ENCODE measurements at places on chromosomes 1 and 21.

DNA sequence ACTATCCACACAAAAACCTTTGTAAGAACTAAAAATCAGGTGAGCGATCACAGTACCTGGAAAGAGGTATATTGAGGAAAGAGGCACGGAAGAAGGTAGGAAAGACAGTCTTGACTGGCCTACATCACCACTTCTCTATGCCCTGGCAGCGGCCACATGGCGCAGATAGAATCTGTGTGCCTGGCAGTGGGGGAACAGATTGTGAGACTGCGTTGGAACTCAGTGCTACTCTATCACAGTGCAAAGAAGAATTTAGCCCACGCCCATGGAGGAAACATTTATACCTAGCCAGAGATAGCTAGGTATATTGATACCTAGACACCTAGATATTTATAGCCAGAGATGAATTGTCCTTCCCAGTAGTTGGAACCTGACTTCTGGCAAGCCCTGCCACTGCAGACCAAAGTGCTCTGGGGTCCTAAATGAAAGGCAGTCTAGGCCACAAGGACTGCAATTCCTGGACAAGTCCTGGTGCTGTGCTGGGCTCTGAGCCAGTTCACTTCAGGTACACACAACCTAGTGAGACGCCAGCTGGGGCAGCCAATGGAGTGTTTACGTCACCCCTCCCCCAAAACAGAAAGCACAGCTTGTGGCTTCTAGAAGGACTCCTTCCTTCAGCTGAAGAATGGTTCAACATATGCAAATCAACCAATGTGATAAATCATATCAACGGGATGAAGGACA is 51.9 kb downstream of the DHX9 start:
- no peak for DNase-seq

- DNase-seq: no peak
Observed at GRCh38 chr1:178133239-178133989, 39.5 kb downstream of the RASAL2 start.

DNA sequence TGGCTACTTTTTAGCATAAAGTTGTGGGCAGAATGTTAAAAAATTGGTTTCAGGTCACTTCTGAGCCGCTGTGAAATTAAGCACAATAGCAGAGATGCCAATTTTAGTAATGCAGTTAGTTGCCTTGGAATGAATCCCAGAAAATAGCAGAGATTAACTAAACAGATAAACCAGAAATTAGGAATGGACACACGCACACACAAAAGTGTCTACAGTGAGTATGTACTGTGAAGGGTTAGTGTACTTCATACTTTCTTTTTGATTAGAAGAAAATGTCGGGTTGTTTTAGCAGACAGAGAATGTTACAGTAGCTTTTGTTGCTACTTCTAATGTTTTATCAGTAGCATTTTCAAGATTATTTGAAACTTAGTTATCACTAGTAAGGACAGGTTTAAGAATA is 106.7 kb downstream of the LEPR start:
- DNase-seq: no peak

- no peak for DNase-seq
Observed at GRCh38 chr1:73593804-73594203, 604.2 kb downstream of the LRRIQ3 start.

DNA sequence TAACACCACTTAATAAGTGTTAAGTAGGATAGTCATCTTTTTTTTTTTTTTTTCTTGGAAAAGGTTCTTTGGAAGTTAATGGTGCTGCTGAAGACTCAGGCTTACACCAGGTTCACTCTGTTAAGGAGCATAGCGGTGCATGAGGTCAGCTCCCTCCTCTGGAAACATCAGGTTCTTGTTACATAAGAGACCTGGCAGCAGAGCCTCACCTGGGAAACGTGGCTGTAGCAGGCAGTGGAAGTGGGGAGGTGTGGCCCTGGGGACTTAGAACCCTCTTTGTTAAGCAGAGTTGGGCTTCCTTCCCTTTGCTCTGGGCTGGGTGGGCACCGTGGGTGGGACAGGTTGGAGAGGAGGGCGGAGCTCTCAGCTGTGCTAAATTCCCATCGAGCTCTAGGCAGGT is 104.1 kb downstream of the CNIH3 start:
- no peak for DNase-seq

DNA sequence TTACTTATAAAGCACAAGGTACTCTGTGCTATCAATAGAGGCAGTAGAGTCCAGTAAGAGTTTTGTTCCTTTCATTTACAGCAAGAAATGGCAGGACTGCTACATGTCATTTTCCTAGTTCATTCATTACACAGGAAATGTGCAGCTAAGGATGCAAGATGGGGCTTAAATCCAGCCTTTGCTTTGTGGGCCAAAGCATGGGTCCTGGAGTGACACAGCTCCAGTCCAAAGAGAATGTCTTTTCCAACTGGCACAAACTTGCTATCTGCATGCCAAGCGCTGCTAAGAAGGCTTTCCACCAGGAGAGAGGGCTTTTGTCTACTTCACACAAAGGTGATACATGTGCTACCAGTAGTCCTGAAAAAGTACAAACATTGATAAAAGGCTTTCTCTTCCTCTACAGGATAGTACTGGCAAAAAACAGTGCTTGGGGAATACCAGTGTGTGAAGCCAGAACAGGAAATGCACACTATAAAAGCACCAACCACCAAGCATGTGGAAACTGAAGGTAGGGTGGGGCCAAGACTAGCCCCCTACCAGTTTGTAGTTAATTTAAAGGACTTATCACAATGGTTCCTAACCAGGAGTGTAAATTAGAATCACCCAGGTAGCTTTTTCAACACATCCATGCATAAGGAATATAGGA is 68.7 kb downstream of the ARID4B start:
- DNase-seq: no peak

DNA sequence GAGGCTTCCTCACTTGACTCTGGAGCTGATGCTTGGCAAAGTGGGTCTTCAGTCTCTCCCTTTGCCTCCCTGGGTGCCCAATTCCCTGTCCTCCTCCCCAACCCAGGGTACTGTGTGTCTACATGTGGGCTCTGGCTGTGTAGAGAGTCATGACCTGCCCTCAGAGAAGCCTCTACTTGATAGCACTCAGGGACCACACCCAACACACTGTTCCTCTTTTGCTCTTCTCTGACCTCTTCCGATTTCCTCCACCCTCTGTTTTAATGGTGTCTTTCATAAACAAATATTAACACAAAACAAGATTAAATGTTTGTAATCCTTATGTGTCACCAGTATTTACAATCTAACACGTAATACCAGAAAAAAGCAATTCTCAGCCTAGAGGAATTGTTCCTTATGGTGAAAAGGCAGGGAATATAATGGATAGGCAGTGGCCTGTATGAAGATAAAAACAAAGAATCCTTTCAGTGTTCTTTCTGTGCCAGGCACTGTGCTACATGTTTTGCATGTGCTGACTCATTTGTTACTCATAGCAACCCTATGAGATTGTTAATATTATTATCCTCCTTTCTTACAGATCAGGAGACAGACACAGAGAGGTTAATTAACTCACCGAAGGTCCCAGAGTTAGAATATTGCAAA is 58.2 kb downstream of the HSD3B1 start:
- no peak for DNase-seq

GRCh38 chr1:17654519-17654918 is 100.6 kb upstream of the ACTL8 start:
- DNase-seq: no peak

DNA sequence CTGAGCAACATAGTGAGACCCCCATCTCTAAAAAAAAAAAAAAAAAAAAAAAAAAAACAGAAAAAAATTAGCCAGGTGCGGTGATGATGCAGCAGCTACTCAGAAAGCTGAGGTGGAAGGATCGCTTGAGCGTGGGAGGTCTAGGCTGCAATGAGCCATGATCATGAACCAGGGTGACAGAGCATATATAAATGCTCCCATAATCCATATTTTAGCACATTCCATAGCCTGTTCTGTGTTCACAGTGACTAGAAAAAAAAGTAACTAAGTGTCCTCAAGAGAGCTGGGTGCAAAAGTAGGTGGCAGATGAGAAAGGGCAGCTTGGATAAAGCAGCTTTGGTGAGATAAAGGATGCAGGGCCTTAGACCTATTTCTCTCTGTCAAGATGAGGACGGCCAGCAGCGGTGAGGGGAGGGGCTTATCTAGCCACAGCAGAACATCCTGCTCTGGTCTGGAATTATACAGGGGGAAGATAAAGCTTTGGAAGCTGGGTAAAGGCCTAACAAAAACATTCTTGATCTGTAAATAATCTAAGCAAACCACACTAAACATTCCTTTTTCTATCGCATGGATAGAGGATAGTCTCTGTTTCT is 205.3 kb downstream of the DAB1 start:
- DNase-seq: no peak

GRCh38 chr1:67404212-67404620 is 26.0 kb downstream of the SERBP1 start:
- no peak for DNase-seq

GRCh38 chr1:212241501-212241900 is 43.7 kb upstream of the PPP2R5A start:
- DNase-seq: no peak

DNA sequence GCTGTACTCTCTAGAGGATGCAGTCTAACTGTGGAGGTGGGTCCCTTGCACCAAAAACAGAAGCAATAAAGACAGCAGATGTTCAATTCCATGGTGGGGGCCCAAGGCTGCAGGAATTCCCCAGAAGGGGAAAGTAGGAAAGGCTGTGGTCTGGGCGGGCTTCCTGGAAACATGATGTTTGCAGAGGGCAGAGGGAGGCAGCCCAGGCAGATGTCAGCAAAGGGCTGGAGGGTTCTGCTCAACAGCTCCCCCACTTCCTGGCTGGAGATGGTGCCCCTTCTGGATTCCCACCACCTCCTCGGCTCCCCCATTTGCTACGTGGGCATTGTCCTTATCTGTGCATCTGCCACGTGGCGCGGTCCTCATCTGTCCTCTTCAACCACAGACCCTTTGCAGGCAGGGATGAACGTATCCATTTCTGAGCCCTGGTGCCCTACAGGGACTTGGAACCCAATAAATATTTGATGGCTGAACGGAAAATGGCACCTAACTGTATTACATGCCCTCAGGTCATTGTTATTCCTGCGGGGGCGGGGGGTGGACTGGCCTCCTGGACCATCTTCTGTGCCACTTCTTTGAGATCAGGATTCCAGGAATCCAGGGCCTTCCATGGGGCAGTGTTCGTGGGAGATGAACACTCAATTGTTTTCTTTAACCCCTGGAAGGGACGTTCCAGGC is 8.4 kb upstream of the GUCA2B start:
- DNase-seq: no peak

DNA sequence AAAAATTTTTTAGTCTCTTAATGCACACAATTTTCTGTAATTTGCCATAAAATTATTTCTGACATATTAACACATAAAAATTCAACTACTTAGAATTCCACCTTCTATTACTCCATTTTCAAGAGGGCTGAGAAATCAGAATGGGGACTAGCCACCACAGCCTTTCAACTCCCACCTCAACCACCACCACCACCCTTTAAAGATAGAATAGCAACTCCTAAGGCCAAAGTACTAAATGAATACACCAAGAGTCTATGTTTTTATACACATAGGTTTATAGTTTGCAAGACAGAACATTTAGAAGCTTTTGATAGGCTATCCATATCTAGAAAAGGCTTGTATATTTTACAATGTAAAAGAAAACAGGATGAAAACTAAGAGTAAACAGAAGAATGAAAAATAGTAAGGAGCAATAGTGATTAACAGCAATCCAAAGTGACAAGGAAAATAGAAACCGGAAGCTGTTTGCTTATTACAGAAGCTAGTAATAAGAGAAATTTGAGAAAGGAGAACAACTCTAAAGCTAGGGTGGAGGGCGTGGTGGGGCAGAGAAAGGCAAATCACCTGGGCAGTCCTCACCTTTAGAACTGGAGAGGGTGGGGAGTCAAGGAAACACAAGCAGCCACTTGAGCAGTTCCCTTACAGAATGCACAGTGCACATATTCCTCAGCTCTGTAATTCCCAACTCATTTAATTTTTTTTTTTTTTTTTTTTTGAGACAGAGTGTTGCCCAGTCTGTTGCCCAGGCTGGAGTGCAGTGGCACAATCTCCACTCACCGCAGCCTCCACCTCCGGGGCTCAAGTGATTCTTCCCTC is 27.7 kb downstream of the EPS15 start:
- no peak for DNase-seq

- no peak for DNase-seq
Observed at GRCh38 chr21:31992391-31992790, 119.6 kb downstream of the HUNK start.

All from effector memory CD4-positive, alpha-beta T cell (primary cell).